WTC11 (cell line): ENCODE measurements at places on chromosomes 12 and 14. TPM values are rescaled to one million over a fixed set of nuclear protein-coding genes. Genes with fewer than 3 reads are reported as not detected.

GRCh38 chr12:29792853-29793252, 9.1 kb upstream of the TMTC1 start:
- DNase-seq = no peak

DNA sequence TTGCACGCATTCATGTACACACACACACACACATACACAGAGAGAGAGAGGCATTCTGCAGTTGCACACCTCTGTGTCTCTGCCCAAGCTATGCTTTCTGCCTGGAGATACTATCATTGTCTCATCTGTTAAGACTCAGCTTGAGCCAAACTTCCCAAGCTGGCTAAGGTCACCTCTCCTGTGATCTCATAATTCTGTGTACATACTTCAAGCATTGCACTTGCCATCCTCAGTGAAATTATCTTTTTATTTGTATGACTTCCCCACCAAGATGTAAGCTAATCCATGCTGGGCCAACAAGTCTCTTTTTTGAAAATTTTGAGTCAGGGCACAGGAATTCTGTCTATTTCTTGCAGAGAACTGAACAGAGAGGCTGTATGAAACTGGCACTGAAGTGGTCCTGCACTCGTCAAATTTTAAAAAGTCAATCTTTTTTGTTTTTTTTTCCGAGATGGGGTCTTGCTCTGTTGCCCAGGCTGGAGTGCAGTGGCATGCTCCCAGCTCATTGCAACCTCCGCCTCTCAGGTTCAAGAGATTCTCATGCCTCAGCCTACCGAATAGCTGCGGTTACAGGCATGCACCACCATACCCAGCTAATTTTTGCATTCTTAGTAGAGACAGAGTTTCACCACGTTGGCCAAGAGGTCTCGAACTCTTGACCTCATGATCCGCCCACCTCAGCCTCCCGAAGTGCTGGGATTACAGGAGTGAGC, 44.3 kb downstream of the TMTC1 start:
- DNase-seq = no peak

- DNase-seq = no peak
Measured at GRCh38 chr12:65613692-65614091, 210.6 kb upstream of the HMGA2 start.

GRCh38 chr14:99479160-99479905, 1.3 kb downstream of the SETD3 start:
- no peak for DNase-seq

Gene ADAM21
- not detected in 3 replicates for total RNA-seq

Gene PLXNC1
- 1.4 to 3.1 TPM (median 2.0 TPM) in 3 replicates for total RNA-seq

Gene SERPINA9
- not detected in 3 replicates for total RNA-seq
